ENCODE measurements at places on chromosomes 16 and 17. TPM values are rescaled to one million over a fixed set of nuclear protein-coding genes. Genes with fewer than 3 reads are reported as not detected.

DNA sequence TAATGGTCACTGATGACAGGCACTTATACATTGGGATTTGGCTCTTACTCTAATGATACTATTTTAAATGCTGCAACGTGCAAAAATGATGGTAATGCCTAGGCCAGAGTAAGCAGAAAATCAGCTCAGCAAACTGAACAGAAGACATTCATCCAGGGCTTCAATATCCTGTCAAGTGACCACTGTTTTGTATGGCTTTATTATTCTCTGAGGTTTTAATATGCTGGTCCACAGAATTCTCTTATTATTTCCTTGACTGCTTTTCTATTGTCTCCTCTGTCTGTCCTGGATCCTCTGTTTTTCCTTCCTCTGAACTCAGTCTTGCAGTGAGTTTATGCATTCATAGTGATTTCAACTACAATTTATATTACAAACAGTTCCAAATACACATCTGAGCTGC, 90.8 kb upstream of the PMFBP1 start:
- DNase-seq: no peak

DNA sequence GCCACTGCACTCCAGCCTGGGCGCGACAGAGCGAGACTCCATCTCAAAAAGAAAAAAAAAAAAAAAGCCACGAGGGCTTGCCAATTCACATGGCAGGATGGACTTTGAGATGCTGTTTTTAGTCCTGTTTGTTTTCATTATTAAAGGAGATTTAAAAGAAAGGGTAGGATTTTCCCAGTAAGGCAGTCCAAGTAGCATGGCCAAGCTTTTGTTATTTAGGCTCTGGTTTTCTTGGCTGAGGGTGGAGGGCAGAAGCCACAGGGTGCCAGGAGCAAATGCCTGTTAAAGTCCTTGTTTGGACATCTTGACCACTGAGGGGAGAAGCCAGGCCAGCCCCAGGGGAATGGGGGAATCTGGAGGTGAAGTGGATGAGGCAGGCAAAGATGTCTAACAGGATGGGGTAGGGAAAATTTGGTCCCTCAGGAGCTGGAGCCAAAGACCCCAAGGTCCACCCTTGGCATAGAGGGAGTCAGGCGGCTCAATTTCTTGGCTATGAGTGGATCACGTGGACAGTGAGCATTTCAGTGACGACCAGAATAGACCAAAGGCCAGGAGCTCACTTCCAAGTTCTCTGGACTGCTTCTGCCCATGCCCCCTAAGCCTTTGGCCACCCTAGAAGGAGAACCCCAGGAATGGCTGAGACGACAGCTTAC, 20.8 kb upstream of the PLLP start:
- DNase-seq: no peak

DNA sequence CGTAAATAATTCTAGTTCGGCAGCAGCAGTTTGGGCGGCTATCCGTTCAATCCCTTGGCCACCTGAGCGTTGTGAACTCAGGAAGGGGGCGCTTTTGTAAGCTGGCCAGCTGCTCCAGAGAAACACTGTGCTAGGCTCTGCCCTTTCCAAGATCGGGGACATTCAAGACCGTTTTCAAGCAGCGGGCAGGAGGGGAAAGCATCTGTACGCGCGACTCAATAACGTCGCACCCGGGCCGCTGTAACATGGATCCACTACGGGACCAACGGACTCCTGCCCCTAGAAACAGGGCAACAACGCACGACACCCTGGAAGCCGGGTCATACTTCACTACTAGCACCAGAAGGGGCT, 463 bp downstream of the TOP2A start:
- no peak for DNase-seq

- DNase-seq: no peak
These were observed 12.0 kb downstream of the CBFB start for GRCh38 chr16:67040906-67041305.

Gene MT3
- polyA plus RNA-seq: 8.7 TPM

- DNase-seq: no peak
These were observed 11.5 kb upstream of the KRT38 start for GRCh38 chr17:41452281-41452680.

DNA sequence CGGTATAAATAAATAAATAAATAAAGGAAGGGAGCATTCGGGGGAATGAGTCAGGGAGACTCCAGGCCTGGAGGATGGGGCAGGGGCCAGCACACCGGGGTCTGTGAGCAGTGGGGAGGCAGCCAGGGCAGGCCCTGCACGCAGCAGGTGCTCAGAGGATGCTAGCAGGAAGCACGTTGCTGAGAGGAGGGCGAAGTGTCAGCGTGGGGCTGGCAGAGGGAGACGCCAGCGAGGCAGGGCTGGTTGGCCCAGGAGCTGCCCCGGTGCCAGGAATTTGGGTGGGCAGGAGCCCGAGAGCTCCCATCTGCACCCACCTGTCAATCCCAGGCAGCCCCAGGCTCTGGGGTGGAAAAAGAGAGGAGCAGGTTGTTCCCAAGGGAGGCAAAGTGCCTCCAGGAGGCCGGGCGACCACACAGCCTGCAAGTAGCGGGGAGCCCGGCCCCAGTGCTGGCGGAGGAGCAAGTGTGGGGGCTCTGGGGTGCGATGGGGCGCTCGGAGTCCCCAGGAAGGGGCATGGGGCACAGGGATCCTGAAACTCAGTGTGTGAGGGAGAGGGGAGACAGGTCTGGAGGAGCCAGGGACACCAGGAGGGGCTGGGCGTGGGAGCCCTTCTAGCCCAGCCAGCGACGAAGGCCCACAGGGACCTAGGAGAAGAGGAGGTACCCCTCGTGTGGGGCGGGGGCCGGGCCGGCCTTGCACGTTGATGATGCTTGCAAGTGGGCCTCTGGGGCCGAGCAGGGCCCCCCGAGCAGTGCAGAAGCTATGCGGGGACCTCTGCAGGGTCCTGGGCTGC, 28.0 kb downstream of the SOX8 start:
- DNase-seq: no peak

Gene TEX14
- 0.09 TPM for polyA plus RNA-seq

Gene C1QL1
- polyA plus RNA-seq: 15.1 TPM

DNA sequence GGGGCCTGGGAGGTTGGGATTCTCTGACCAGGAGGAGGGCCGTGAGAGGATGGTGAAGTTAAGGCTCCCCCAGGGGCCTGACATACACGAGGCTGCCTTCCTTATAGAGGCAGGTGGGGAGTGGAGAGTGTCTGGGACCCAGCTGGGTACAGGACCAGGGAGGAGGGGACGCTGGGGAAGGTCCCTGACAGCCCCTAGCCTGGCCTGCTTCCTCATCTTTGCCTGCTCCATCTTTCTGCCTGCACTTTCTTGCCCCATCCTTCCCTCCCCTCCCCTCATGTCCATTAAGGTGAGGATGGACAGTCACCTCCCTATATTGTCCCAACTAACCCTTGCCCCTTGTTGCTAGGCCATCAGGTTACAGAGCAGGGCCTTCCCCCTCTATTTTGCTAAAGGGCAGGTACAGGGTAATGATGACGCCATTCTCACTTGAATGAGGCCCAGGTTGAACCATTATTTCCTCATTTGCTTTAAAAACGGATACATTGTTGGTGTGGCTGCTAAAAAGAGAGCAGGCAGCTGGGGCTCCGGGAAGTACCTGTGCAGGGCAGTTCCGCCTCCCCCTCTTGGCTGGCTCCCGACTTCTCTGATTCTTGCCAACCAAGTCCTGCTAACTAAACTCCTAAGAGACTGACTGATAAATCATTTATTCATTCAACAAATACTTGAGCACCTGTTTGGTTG, 1.3 kb downstream of the C17orf99 start:
- DNase-seq: no peak

GRCh38 chr17:35294756-35295155, 51.9 kb downstream of the SLFN5 start:
- no peak for DNase-seq

Gene KRTAP2-2
- not detected for polyA plus RNA-seq

DNA sequence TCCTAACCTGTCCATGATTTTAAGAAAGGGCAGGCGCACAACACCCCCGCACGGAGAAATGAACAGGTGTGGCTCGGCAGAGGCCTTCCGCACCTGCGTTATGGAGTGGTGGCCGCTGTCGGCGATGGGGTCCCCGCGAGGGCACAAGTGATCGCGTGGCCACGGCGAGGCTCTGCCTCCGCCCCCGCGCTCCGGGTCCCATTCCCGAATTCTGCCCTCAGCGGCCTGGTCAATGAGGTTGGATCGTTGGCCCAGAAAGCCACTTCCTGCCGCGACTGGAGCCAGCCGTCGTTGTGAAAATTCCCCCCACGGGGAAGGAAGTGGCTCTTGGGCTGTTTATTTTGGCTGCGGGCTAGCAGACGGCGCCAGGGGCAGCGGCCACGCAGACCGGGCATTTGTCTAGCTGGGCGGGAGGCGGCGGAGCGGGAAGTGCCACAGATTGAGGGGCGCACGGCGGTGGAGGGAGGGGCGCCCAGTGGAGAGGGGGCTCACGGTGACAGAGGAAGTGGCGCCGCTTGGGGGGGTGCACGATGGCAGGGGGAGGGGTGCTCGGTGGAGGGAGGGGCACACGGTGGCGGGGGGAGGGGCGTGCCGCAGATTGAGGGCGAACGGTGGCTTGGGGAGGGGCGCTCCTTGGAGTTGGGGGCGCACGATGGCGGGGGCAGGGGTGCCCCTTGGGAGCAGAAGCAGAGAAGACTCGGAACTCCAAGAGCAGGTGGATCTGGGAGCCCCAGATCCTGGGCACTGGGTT, 25.0 kb downstream of the MRC2 start:
- DNase-seq: no peak

Gene GRB7
- polyA plus RNA-seq: 2.7 TPM

- no peak for DNase-seq
These were observed 8.0 kb downstream of the BRD7 start for GRCh38 chr16:50360779-50361178.

DNA sequence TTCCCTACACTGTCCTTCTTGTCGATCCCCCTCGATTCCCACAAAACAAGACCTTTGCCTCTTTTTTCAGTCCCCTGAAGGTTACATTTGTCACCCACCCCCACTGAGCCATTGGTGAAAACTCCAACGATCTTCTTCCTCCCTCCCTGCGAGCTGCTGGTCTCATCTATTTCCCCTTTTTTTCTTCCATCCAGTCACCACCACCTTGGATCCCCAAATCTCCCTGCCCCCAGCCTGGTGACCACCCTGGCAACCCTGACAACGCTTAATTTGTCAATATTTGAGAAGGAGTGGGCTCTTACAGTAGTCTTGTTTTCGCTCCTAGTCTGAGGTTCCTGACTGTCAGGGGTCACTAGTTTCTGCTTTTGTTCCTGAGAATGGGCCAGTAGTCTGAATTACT, 62.9 kb downstream of the SMPD3 start:
- no peak for DNase-seq

DNA sequence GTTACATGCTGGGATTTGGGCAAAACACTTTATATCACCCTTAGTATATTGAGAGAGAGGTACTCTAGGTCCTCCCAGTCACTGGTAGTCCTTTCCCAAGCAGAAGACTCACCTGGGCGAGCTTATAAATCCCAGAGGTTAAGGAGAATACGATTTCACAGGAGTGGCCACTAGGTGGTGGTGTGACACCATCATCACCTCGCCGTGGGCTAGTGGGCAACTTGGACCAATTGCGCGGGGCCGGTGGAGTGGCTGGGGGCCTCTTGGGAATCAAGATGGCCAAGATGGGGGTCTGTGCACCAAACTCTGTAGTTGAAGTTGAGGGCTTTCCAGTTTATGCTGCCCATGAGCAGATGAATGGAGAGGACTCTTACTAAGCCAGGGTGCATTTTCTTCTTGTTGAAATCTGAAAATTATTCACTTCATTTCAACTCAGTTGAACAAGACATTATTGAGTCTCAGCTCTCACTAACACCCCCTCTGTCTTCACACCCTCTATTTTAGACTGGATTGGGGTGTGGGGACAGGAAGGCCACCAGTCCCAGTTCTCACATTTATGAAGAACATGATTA, 38.2 kb upstream of the PIRT start:
- no peak for DNase-seq

Data from urinary bladder (tissue), 4 donors.